ENCODE measurements at places on chromosomes 2 and 18.

- no peak for DNase-seq
Measured at GRCh38 chr2:2012505-2012904, 268.2 kb upstream of the PXDN start.

GRCh38 chr18:36484591-36484990 lies 187.1 kb downstream of the FHOD3 start:
- no peak for DNase-seq

DNA sequence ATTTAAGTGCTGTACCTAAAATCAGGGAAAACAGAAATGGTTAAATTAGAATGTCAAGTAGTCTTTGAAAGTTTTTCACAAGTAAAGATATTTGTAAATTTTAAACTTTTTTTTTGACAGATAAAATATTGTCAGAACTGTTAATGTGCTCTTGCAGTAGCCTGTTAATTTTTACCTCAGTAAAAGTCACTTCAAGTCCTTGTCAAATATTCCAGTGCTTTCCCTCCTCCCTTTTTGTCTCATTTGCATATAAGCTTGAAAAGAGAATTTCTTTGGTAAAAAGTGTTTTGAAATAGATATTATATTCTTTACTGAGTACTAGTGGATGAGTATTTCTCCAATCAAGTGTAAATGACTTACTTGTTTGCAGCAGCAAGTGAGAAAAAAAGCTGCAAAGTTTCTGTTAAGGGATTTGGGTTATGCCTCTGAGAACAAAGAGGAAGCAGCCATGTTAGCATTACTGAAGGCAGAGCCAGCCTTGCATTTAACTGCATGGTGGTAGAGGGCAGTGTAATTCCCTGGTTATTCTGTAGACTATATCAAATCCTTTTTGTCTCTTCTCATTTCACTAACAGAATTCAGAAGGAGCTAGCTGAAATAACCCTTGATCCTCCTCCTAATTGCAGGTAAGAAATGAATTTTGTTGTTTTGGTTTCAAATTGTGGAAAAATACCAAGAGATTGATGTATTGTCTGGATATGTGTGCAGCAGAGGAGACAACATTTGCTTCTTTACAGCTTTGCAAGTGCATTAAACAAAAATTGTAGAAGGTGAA lies 3.2 kb downstream of the UBE2E3 start:
- DNase-seq = no peak

DNA sequence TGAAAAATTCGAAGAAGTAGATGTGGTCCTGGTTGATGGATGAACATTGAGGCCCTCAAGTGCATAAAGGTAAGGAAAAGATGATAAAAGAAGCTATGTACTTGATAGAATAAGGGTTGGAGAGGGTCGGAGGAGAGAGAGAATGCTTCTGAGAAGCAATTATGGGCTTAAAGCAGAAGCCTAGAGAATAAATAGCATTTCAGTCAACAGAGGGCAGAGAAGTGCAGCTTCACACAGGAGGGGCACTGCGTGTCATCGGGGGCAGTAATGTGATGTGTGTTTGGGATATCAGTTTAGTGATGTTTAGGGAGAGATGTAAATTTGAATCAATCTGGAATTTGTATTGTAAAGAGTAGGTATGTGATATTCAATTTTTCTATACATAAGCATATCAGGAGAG lies 334.5 kb downstream of the PIK3C3 start:
- DNase-seq = no peak

DNA sequence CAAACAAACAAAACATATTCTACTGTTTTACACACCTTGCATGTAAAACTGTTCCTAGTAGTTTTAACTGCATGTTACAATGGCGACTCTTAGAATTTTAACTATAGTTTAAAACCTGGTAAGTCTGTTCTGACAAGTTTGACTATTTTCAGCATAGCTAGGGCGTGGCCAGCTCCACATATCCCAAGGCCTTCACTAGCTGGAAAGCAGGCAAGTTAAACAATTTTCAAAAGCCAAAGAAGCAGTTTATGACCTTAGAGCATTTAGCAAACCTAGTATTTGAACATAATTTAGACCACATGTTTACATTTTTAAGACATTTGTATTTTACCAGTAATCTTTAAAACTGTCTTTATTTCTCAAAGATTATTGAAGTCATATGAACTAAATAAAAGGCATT lies 402.8 kb upstream of the SYT4 start:
- DNase-seq = no peak

DNA sequence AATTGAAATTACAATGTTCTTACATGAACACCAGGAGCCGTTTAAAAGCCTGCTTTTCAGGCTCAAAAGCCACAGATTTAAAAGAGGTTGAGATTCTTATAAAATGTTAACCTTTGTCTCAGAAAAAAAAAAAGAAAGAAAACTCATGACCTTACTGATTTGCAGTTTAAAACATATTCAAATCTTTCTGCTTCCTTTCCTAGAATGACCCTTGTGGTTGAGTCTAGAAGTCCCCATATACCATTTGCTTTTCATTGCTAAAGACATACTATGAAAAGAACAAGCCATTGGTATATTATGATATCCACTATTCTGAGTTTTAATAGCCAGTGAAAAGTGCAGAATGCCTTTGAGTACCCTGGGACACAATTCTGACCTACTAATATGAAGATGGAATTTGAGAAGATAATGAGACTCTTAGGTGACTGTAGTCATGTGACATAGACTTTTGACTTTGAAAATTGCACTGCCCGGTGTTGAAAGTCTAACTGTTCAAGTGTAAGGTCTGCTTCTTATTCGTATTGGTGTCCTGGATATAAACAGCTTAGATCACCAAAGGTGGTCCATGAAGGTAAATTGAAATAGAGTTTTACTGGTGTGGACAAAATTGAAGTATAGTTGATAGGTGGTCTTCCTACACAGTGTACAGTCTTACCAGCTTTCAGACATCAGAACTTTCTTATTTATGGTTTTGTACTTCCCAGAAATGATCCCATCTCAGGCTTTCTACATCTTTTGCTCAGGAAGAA lies 117.0 kb downstream of the DOCK10 start:
- no peak for DNase-seq

- no peak for DNase-seq
Measured at GRCh38 chr18:67794521-67794920, 278.0 kb upstream of the DSEL start.

GRCh38 chr2:102266204-102266603 lies 45.2 kb upstream of the IL1RL1 start:
- no peak for DNase-seq

GRCh38 chr18:8828300-8828699 lies 122.9 kb downstream of the MTCL1 start:
- DNase-seq = no peak

DNA sequence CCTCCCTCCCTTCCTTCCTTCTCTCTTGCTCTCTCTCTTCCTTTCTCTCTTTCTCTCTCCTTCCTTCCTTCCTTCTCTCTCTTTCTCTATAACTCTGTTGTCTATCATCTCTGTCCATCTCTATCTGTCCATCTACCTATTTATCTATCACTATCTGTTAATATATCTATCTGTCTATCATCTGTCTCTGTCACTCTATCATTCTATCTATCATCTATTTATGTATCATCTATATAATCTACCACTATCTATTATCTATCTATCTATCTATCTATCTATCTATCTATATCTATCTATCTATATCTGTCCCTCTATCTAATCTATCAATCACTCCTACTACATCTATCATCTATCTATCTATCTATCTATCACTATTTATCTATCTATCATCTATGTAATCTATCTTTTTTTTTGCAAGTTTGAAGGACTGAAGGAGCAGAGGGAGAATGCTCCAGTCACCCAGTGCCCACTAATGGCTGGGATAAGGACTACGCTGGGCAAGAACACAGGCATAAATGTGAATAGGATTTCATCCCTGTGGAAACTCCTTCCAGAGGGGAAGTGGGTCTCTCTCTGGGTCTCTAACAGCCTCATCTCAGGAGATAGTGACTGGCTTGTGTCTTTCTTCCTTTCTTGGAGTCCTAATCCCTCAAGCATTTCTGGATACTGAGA lies 427.0 kb downstream of the LPIN1 start:
- no peak for DNase-seq

GRCh38 chr2:51071191-51071590 lies 39.3 kb upstream of the NRXN1 start:
- DNase-seq = no peak

- DNase-seq = no peak
Measured at GRCh38 chr2:217071416-217071815, 211.6 kb upstream of the TNP1 start.

DNA sequence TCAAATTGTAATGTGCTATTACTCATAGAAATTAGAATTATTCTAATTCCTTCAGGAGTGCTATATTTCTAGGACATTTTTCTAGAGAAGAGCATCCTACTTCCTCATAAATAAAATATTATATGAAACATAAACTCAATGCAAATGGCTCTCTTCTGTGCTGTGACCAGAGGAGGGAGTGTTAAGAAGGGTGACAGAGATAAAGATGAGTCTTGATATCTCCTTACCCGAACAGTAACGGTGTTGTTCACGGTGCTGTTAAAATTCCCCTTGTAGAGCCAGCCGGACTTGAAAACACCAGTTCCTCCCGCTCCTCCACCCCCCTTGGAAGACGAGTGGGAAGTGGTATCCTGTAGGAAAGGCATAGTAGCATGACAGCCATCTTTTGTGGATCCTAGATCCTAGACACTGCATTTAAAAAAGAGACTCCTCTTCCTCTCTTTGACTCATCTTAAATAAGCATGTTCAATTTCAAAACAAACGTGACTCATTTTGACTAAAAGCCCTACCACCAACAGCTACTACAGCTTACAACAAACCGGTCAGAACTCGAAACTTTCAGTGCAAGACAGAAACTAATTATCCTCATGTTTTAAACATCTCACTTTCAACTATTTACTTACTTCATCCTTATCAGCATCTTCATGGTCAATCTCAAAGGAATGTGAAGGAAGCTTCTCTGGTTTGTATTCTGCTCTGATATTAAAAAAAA lies 156.3 kb downstream of the DOCK10 start:
- no peak for DNase-seq

GRCh38 chr2:151826737-151827157 lies 1.5 kb downstream of the ARL5A start:
- no peak for DNase-seq

DNA sequence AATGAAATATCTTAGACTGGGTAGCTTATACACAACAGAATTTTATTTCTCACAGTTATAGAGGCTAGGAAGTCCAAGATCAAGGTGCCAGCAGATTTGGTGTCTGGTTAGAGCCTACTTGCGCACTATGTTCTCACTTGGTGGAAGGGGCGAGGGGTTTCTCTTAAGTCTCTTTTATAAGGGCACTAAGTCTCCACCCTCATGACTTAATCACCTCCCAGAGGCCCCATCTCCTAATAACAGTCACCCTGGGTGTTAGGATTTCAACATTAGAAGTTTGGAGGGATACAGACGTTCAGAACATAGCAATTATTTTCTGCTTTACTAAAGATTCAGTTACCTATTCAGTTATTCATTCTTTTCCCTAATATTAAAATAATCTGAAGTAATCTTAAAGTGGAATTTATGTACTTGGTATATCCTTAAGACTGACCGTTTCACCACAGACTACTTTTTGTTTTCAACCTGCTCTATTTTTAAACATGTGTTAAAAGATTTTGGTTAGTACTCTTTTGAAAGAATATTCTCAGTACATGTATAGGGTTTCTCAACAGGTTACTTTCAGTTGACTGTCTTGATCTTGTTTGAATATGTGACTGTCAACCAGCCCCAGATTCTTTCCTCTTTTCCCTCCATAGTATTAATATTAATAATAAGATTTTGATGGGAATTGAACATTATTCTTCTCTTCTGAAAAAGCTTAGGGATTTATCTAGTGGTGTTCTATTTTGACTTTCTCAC lies 130.0 kb downstream of the TAF4B start:
- DNase-seq = no peak

- DNase-seq = no peak
Measured at GRCh38 chr2:72750977-72751639, 74.7 kb downstream of the EXOC6B start.

DNA sequence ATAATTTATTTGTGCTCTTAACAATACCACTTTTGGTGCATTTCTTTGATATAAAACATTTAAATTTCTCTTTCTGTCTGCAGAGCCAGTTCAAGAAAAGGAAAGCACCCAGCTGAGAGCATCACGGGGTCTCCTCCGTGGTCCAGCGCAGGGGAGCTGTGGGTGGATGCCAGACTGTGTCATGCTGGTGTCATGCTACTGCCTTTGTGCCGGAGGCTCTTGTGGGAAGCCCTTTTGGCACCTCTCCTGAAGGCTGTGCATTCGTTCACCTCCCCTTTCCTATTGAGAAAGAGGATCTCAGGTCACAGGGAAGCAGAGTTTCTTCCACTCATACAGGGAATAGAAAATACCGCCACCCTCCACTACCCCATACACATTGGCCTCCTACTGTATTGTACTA lies 450.4 kb downstream of the GALR1 start:
- DNase-seq = no peak

DNA sequence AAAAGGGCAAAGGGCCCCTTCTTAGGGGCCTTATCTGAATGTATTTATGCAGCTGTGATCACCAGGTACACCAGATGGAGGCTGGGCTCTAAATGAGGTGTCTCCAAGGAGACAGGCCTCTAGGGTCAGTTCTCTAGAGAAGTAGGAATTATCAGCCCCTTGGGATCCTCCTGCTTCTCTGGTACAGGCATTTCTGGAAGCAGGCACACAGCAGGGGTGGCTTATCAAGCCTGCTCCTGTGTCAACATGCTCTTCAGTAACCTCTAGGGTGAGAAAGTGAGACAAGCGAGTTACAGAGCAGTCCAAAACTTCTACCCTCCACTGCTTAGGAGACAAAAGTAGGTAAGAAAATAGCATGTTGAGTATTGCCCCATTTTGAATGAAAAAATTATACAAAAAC lies 13.8 kb downstream of the TPGS2 start:
- no peak for DNase-seq

GRCh38 chr2:24152413-24153197 lies 22.2 kb upstream of the FAM228A start:
- DNase-seq = no peak

DNA sequence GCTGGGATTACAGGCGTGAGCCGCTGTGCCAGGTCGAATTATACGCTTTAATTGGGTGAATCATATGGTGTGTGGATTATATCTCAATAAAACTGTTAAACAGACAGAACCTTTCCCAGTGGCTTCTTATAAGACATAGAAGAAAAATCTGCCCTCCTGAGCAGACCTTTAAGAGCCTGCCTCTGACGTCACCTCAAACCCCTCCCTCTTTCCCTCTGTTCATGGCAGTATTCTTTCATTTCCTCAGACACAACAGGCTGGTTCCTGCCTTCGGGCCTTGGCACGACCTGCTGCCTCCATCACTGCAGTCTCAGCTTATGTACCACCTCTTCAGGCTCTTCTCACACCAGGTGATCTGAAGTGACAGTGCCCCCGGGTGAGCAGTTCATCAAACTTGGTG lies 14.0 kb upstream of the PDIA6 start:
- DNase-seq = no peak

- no peak for DNase-seq
Measured at GRCh38 chr2:200677721-200678532, 92.1 kb downstream of the AOX1 start.

GRCh38 chr2:37851828-37852584 lies 73.1 kb upstream of the RMDN2 start:
- DNase-seq = no peak

GRCh38 chr2:8059794-8060193 lies 622.1 kb upstream of the ID2 start:
- no peak for DNase-seq
